Effector memory CD4-positive, alpha-beta T cell (primary cell): ENCODE measurements at places on chromosomes 11 and 22.

DNA sequence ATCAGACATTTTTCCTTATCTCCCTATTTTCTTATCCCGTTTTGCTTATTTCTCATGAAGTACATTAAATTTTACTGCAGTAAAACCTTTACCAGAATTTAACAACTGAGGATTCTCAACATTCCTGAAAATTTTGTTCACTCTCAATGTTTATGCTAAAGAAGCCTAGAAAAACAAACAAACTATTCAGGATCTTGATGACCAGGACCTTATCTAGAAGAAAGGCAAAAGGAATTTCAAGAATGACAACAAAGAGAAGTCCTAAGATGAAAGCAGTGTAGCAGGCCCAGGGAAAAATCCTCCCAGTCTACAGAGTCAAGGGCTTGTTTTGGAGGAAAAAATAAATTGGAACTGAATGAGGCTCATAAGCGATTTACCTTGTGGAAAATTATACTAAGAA, 283.3 kb upstream of the ARHGAP42 start:
- DNase-seq, result no peak

DNA sequence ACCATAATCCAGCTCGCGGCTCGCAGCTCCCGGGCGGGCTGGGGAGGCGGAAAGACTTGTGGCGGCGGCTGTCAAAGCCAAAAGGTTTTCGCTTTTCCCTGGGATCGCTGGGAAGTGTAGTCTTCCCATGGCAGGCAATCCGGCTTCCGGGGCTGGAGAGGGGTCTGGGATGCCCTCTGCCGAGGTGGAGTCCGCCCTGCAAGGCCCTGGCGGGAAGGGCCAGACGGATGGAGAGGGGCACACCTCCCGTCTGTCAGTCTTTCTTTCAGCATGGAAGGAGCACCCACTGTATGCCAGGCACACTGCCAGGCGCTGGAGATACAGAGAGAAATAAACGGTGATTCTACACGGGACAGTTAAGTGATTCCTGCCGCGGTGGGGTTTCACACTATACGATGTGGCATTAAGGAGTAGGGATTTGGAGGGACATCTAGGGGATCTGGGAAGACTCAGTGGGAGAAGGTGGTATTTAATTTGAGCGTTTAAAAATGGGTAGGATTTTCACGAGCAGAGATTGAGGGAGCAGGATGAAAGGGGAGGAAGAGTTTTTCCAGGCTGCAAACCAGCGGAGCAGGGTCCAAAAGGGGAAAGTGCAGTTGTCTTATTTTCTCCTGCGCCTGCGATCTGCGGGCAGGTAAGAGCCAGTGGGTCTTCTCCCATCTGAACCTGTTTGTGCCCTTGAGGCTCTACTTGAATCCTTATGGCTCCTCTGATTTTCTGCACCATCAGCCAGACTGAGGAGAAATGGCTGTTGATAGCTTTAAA, at the start of gene BACE1:
Gene BACE1, minus strand, starts transcription at position 60 of the 765 bp plus-strand sequence. CDS start 461 bp downstream, outside the sequence.
- DNase-seq, result no peak

DNA sequence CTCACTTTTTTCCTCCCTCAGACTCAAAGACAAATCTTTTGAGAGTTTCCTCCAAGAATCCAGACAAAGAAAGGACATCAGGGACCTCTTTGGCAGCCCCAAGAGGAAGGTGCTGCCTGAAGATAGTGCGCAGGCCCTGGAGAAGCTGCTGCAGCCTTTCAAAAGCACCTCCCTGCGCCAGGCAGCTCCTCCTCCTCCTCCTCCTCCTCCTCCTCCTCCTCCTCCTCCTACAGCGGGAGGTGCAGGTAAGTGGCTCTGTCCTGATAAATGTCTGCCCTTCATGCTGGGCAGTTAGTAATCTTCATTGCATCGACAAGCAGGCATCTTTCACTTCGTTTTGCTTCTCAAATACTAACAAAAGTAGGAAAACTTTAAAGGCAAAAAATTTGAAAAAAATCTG, 82.8 kb upstream of the PARVA start:
- DNase-seq, result no peak

- no peak for DNase-seq
Observed at GRCh38 chr11:76783896-76784813, 999 bp downstream of the TSKU start.

DNA sequence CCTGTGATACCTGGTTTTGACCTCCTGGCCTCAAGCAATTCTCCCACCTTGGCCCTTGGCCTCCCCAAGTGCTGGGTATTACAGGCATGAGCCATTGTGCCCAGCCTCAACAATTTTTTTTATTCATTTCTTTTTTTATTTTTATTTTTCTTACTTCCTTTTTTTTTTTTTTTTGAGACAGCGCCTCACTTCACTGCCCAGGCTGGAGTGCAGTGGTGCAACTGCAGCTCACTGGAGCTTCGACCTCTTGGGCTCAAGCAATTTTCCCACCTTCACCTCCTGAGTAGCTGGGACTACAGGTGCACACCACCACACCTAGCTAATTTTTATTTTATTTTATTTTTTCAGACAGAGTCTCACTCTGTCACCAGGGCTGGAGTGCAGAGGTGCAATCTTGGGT, 25.5 kb upstream of the CECR2 start:
- DNase-seq, result no peak

- no peak for DNase-seq
Observed at GRCh38 chr11:48041877-48042695, 61.7 kb downstream of the PTPRJ start.

- no peak for DNase-seq
Observed at GRCh38 chr22:44005524-44005923, 18.6 kb upstream of the PARVB start.

DNA sequence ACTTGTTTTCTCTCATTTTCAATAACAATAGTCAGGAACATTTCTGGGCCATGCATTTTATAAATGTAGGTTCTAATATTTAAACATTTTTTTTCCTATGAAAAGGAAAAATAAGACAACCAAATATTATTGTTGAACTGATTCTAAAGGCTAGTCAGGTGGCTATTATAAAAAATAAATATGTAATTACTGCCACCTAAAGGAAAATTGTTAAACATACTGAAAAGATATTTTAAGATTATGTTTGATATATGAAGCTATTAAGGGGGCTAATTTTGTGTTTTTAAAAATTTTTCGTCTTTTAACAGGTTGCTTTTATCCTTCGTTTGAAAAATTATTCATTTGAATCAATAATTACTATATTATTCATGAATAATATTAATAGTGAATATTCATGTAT, 62.2 kb upstream of the FDX1 start:
- no peak for DNase-seq

GRCh38 chr11:14499178-14499559, 442 bp downstream of the COPB1 start:
- DNase-seq, result no peak

DNA sequence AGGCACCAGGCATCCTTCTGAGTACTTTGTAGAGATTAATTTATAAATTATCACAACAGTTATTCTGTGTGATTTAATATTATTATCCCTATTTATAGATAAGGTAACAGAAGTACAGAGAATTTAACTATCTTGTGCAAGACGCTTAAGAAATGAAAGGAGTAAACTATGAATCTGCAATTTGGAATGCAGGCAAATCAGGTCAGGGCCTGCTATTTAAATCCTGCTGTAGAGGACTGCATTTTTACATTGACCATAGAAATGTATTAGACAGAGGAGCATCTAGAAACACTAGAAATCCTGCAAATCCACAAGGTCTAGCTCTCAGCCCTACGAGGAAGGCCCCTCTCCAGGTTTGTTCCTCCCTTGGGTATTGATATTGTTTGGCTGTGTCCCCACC, 336.2 kb downstream of the ETS1 start:
- no peak for DNase-seq

GRCh38 chr11:102111787-102112508, 1.7 kb downstream of the YAP1 start:
- no peak for DNase-seq
